ENCODE measurements at places on chromosomes 16 and 17.

DNA sequence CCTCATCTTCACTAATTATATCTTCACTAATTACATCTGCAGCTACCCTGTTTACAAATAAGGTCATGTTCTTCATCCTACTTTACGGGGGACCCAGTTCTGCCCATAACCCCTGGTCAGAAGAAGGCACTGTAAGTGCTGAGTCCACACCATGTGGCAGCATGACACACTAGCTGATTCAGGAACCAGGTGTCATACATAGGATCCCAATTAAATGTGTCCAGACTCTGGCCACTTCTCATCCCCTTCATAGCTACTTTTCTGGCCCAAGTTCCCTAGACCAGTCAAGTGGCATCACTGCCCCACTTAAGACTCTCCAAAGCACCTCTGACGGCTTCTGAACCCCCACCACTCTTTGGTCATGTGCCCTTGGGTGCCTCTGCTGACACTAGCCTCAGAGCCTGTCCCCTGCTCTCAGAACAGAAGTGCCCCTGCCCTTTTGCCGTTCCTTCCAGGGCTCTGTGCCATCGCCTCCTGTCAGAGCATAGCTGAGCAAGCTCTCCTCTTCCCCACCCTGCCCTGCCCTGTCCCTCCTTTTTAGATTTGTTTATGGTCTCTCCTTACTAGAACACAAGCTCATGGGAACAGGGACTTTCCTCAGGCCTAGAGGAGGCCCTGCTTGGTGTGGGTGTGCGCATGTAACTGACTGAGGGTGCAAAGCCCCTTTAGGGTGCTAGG is 61.1 kb downstream of the B9D1 start:
- no peak for DNase-seq

GRCh38 chr16:66936889-66937554 is 1.7 kb downstream of the CES2 start:
- DNase-seq = no peak

DNA sequence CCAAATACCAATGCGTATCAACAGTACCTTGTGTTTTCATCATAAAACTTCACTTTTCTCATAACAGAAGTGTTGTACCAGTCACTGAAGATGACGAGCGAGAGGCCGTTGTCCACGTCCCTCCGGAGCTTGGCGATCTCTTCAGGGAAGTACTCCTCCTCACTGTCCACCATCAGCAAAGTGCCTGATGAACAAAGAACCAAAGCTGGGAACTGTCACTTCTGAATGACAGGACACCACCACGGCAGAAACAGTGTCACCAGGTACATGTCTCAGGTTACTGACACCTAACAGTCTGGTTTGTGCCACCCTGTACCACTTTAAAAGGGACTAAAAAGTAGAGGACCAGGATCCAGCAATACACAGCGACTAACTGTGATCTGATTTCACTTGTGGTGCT is 25.0 kb upstream of the SLC38A8 start:
- no peak for DNase-seq

- DNase-seq = no peak
Measured at GRCh38 chr17:33950061-33950460, 305.0 kb upstream of the CCL2 start.

DNA sequence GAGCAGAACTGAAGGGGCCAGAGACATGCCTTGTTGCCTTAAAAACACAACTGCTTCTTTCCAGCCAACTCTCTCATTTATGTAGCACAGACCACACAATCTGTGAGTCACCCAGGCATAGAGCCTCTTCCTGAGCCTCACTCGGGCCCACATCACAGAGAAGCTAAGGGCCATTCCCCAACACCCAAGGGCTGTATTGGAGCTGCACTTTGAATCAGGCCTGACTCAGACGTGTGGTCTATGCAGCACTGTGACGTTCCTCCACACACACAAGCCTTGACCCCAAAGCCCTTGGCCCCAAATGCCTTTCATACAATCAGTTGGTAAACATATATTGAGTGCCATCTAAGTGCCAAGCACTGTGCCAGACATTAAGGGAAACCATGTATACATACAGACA is 308.9 kb upstream of the DYNLRB2 start:
- peak; percentile 90 for DNase-seq

GRCh38 chr16:12661656-12662172 is 142.0 kb downstream of the CPPED1 start:
- DNase-seq = peak; percentile 43

GRCh38 chr16:68539711-68540239 is 684 bp downstream of the ZFP90 start:
- peak; percentile 5 for DNase-seq

DNA sequence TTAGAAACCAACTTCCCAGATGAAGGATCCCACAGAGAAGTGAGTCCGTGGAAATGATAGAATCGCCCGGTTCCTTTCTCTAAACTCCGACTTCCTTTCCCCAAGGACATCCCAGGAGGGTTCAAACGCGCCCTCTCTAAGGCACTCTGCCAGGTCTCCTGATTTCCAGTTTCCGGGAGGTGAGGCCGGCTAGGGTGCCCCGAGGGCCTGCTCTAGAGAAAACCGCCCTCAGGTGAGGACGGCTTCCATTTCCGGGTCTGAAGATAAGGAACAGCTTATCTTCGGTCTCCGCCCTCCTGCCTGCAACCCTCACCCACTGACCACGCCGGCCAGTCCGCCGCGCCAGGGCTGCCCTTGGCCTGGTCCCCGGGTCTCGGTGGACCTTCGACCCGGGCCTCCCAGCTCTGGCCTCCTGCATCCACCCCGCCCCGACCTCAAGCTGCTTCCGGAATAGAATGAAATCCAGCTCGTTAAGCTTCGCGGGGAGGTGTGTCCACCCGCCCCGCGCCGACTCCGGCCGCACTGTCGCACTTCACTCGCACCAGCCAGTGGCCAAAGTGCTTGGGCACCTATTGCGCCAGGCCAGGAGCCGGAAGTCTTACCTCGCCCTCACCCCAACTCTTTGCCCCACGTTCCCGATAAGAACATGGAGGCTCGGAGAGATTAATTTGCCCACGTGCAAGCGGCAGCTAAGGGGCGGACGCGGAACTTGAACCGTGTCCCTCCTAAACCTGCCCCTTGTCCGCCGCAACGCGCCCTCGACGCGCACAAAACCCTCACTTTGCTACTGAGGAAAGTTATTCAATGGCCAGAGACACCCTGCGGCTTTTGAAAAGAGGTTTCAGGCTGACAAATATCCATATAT is 836 bp upstream of the MMP15 start:
- DNase-seq = no peak

- peak; percentile 36 for DNase-seq
Measured at GRCh38 chr16:47787696-47788095, 326.6 kb downstream of the PHKB start.

- no peak for DNase-seq
Measured at GRCh38 chr16:86044881-86045590, 146.1 kb downstream of the IRF8 start.

DNA sequence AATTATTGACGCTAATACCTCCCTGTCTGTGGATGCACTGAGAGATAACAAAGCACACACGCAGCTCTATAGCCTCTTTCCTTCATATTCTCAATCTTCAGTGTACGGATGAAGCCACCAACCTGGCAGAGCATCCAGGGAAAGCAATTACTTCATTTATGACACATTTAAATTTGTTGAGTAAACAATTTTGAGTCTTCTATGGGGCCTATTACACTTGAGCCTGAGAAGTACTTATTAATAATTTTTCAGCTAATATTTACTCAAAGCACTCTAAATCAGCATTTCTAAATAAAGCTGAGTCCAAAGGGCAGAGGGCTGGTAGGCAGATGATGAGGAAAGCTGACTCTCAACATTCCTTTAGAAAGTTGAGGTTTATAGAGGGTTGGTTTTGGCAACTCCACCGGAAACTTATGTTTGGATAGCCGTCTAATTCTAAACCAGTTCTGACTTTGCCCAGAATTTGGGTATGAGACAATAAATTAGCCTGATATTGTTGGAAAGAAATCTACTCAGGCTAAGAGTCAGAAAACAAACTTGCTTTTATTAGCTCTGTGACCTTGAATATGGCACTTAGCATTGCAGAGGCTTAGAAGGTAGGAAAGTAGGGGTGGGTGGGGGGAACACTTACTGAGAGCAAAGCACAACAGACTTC is 643.5 kb downstream of the CDH11 start:
- DNase-seq = peak; percentile 91

DNA sequence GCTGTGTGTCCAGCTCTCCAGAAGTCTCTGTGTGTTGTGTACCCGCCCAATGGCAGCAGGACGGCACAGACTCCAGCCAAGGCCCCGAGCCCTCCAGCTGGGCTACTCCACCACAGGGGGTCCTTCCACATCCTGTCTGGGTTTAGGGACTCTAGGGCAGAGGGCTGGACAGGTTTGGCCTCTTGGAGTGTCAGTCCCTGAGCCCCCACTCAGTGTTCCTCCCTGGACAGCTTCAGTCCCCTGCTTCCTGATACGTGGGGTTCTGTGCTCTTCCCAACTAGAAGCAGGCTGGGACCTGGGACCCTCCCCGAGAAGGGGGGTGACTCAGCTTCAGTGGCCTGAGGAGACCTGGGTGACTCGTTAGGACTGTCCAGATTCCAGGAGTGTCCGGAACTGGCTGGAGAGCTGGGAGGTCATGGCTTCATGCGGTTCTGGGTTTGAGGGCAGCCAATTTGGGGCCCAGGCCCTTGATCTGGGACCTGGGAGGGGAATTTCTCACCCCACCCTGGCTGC is 4.2 kb downstream of the CDK3 start:
- DNase-seq = peak; percentile 81

GRCh38 chr16:31221357-31222160 is 4.6 kb upstream of the PYDC1 start:
- no peak for DNase-seq

GRCh38 chr16:66357523-66357928 is 9.0 kb upstream of the CDH5 start:
- DNase-seq = peak; percentile 87

- no peak for DNase-seq
Measured at GRCh38 chr16:23269248-23269953, 32.7 kb upstream of the SCNN1B start.

DNA sequence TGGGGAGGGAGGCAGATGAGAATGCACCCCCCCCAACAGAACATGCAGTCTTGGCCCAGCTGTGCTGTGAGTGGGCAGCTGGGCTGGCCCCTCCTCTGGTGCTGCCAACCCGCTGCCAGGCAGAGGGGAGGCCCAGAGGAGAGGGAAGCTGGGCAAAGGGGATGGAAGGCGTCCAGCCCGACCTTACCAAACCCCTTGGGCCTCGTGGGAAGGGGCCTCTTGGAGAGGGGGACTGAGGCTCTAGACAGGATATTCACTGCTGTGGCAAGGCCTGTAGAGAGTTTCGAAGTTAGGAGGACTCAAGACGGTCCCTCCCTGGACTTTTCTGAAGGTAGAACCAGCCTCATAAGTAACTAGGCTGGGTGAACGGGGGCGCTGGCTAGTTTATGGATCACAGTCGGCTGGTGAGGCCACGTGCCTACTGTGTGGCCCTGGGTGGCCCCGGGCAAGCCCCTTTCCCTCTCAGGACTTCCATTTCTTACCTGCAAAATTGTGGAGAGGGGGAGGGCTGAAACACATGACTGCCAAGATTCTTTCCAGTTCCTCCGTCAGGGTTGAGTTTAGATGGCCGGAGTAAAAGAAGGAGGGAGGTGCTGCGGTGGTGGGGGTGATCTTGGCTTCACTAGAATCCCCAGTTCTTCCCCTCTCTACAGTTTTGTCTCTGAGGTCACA is 857 bp upstream of the STAT5A start:
- no peak for DNase-seq

DNA sequence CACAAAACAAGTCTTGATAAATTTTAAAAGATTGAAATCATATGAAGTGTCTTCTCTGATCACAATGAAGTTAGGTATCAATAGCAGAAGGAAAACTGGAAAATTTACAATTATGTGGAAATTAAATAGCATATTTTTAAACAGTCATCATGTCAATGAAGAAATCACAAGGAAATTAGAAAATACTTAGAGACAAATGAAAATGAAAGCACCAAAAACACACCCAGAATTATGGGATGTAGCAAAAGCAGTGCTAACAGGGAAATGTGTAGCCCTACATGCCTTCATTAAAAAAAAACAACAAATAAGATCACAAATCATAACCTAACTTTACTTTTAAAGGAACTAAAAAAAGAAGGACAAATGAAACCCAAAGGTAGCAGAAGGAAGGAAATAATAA is 7.5 kb upstream of the IL21R start:
- DNase-seq = no peak

- DNase-seq = no peak
Measured at GRCh38 chr16:1101573-1102332, 5.7 kb upstream of the C1QTNF8 start.

GRCh38 chr16:63904930-63905329 is 1216.9 kb downstream of the CDH11 start:
- no peak for DNase-seq

DNA sequence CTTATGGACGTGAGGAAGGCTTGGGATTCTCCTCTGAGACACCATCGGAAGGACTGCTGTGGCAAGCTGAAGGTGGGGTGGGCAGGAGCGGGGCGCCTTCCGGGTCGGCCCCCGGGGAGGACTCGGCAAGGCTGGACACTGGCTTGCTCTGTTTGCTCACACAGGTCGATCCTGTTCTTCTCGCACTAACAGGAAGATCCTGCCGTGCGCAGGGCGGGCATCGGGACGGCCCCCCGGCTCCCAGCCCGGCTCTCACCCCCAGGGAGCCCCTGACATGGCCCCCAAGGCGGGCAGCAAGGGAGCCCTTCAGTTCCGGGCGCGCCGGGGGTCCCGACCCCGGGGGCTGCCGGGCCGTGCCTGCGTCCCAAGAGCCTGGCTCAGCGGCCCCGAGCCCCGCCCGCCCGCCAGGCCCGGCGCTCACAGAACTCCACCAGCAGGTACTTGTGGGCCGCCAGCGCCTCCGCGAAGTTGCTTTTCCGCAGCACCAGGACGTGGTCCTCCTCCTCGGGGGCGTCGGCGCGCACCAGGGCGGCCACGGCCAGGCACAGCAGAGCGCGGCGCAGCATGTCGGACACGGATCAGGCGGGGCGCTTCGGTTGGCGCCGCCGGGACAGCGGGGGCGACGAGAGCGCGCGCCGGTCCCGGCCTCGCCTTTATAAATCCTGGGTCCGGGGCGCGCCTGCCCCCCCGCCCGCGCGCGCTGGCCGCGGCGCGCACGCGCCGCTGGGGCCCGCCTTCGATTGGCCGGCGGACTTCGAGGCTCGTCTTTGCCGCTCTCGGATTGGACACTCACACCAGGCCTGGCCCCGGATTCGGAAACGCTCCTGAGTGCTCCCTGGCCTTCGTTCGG is at the start of gene P4HB:
Gene P4HB, minus strand, starts transcription at position 630 of the 850 bp plus-strand sequence. Its CDS starts 64 bp downstream, at position 566.
- DNase-seq = no peak

DNA sequence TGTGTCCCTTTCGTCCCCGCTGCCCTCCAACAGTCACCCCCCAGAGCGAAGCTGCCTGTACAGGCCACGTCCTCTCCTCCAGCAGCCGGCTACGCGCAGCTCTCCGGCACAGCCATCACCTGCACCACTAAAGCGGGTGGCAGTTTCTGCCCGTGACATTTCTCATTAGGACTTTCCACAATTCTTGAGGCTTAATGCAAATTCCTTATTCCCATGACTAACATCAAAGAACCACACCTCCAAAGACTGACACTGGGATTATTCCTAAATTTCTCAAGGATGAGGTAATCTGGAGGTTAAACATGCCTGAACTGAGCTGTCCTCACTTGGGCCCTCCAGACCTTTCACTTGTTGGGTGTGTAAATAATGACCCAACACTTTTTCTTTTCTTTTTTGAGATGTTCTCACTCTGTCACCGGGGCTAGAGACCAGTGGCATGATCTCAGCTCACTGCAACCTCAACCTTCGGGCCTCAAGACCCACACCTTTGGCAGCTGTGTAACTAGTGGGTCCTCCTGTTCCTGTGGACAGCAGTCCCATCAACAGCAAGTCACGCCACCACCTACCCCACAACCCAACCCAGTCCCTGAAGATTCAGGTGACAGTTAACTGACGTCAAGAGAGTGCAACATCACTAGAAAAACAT is 11.7 kb downstream of the ANKRD11 start:
- no peak for DNase-seq
